Activated CD4-positive, alpha-beta T cell treated with anti-CD3 and anti-CD28 coated beads, Interleukin-10, Interleukin-2, amounts not matched to agents 100 ng/mL and 50 ng/mL, durations not matched to agents 16 hours and 8 hours (primary cell): ENCODE measurements at places on chromosomes 13 and 19.

DNA sequence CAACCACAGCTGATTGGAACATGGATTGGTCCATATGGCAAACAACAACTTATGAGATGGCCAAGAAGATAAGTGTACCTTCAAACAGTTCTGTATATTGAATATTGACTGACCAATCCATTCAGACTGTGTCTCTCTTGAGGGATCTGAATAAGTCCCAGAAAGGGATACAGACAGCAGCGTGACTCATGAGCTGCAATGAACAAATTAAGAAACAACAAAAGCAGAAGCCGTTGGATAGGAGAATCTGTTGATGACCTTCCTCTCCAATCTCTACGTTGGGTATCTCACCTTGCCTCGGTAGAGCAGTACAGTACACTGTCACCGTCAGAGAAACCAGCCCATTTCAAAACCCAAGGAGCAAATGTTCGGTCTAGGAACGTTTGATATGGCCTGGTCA lies 21.3 kb downstream of the MBD3L2B start:
- no peak for DNase-seq

- no peak for DNase-seq
Observed at GRCh38 chr19:14411161-14411937, 7.8 kb downstream of the DDX39A start.

DNA sequence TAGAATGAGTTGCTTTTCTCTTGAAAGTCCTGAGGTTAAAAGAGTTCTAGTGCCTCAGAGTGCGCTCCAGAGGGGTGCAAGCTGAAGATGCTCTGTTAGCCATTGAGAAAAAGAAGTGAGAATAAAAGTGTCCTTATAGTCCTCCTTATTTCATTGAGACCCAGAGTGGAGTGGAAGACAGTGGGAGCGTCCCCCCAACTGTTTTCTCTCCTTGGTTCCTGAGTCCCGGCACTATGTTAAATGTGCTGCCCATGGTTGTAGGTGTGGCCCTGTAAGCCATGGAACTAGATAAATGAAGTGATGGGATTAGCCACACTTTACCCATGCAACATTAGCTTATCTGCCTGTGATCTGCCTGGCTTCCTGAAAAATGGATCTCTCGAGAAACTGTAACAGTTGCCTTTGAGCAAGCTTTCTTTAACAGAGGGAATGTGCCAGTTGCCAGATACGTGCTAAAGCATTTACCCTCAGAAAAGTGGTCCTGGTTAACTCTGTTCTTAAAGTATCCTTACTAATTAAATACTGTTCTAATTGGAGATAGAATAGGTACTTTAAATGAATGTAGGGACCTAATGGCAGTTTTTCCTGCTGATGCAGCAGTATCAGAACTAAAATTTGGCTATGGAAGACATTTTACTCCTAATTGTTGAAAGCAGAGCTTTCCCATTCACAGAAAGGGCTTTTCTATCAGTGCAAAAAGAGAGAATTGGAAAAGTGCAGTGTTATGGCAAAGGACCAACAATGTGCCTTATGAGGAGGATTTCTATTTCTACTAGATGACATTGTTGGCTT lies 21.4 kb upstream of the PSG9 start:
- no peak for DNase-seq

- DNase-seq, result no peak
Observed at GRCh38 chr13:94784066-94784465, 71.7 kb upstream of the SOX21 start.

- DNase-seq, result no peak
Observed at GRCh38 chr13:89315287-89315686, 1644.1 kb downstream of the SLITRK5 start.

DNA sequence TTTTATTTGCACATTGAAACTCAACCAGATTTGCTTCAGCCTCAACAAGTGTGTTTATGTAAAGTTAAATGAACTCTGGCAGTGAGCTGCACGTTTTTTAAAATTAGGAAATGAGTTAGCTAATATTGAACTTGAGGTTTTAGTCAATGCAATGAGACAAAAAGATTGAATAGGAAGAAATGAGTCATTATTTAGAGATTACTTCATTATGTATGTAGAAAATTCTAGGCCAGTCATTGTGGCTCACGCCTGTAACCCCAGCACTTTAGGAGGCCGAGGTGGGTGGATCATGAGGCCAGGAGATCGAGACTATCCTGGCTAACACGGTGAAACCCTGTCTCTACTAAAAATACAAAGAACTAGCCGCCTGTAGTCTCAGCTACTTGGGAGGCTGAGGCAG lies 22.8 kb upstream of the CD70 start:
- peak; percentile 81 for DNase-seq

DNA sequence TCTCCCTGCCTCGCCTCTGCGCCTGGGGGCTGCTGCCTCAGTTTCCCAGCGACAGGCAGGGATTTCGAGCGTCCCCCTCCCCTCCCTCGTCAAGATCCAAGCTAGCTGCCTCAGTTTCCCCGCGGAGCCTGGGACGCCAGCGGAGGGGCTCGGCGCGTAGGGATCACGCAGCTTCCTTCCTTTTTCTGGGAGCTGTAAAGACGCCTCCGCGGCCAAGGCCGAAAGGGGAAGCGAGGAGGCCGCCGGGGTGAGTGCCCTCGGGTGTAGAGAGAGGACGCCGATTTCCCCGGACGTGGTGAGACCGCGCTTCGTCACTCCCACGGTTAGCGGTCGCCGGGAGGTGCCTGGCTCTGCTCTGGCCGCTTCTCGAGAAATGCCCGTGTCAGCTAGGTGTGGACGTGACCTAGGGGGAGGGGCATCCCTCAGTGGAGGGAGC lies 722 bp upstream of the ICAM1 start:
- peak; percentile 86 for DNase-seq

- DNase-seq, result no peak
Observed at GRCh38 chr13:91017669-91018053, 329.8 kb upstream of the MIR17HG start.

DNA sequence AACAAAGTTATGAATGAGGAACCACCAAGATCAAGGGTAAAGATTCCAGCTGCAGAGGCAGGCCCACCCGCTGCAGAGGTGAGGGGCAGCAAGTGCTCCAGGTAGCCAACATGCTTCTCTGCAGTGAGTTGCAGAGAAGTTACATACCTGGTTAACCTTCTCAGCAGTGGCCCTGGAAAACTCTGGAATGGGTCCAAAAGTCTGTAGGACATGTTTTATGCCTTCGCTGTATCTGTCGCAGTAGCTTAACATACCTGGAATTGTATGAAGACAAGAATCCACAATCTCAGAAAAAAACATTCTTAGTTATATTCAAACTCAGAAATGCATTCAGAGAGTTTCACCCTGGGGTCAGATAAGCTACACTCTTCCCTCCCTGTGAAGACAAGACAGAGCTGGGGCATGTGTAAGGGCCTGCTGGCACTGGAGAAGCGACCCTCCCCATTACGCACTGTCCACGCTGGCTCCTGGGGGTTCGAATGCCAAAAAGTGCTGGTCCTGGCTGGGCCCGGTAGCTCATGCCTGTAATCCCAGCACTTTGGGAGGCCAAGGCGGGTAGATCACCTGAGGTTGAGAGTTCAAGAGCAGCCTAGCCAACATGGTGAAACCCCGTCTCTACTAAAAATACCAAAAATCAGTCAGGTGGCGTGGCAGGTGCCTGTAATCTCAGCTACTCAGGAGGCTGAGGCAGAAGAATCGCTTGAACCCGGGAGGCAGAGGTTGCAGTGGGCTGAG lies 121.0 kb downstream of the CRYL1 start:
- no peak for DNase-seq

DNA sequence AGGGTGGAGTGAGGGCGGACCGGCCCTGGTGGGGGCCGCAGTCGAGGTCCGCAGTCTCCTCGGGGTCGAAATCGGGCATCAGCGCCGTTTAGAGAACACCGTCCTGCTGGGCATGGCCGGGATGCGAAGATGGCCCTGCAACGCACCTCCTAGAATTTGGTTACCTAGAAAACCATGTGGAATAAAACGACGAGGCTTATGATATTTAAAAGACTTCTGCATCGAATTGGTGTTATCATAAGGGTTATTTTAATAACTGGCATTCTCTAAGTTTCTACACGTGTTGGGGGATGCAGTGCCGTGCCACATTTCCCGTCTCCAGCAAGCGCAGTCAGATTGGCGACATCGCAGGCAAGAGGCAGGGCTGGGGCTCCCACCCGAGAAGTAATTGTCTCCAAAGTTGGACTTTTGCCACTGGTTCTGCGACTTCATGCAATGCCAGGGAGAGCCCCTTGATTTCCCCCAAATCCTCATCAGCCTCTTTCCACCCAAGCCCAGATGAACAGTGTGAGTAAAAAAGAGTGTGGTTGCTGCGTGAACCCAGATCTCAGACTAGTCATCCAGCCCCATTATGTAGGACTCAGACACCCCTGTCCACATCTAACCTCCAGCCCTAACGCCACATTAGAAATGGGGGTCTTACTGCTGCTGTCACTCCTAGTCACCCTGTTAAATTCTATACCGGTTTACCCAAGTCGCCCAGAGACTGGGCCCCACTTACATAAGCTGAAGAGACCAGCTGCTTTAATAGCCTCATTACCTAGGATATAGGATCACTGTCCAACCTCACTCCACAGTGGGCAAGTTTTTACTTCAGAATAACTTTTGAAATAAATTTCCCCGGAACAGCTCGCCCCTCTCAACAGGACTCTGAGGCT lies 571 bp upstream of the DHRS12 start:
- peak; percentile 49 for DNase-seq

DNA sequence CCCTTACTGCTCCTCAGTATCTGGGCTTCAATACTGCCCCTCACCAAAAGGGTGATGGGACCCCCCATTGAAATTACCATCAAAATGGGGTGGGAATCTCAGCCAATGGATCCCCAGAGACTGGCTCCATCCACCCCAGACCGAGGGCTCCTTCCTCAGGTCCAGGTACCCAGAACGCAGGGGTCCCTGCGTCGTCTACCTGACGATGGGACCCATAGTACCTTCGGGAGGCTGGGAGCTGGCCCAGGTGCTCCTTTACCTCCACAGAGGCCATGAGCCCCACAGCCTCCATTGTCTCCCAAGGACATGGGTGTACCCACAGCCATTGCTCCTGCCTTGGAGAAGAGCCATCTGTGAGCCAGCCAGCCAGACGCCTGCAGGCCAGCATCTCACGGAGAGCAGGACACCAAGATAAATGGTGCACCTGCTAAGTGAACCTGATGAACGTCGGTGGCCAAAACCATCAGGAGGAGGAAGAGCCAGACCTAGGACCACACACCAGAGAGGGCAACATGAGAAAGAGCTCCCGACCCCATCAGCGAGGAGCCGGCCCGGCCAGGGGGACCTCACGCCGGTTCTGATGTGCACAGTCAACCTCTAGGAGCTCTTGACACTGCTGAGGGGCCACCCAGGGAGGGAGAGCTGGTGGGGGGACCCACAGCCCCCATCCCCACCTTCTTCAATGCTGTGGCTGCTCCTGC lies 156.8 kb upstream of the SOX1 start:
- DNase-seq, result no peak

- no peak for DNase-seq
Observed at GRCh38 chr13:46905249-46905648, 8.4 kb upstream of the HTR2A start.

DNA sequence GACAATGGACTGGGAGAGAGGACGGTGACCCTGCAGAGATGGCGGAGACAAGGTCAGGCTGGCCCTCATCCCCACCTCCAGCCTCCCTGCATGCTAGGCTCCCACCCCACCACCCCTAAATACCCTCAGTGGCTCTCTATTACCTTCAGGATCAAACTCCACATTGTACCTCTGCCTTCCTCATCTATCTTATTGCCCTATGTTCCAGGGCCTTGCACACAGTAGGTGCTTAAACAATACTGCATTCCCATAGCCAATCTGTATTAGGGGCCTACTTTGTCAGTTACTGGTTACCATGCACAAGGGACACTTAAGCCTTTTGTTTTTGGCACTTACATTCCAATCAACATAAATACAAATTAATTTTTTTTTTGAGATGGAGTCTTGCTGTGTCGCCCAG lies 6.5 kb downstream of the PALM3 start:
- no peak for DNase-seq

GRCh38 chr13:36629057-36629385 lies 44.8 kb upstream of the SERTM1 start:
- no peak for DNase-seq

GRCh38 chr13:106101201-106101600 lies 434.3 kb downstream of the EFNB2 start:
- DNase-seq, result no peak

DNA sequence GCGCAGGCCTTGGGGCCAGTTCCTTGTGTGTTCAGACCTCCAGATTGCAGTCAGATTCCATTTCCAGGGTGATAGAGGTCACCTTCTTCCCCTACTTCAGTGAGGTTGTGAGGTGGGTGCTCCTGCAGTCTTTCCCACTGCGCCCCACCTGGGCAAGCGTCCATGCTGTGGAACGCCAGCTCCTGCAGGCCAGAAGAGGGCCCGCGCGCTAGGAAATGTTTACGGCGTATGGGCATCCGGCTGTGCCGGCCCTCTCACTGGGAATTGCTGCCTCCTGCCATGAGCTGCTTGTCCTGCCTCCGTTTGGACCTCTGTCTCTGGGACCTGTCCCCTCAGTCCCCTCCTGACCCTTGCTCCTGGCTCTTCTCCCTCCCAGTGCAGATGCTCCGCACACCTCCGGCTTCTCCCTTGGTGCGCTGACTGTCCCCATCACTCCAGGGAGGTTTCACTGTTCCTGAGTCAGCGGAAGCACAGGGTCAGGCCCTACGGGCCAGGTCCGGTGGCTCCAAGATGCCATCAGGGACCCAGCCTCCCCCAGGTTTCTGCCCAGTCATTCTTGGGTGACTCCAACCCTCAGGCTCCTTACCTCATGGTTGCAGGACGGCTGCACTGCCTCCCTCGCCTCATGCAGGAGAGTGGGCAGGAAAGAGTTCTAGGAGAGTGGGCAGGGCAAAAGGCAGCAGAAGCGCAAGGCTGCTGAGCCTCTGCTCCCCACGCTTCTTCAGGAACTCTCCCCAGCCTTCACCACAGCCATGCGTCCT lies 56.6 kb downstream of the SMARCA4 start:
- no peak for DNase-seq
